Cardiac muscle cell (in vitro differentiated cells and primary cell): ENCODE measurements at places on chromosomes 3 and 15.

DNA sequence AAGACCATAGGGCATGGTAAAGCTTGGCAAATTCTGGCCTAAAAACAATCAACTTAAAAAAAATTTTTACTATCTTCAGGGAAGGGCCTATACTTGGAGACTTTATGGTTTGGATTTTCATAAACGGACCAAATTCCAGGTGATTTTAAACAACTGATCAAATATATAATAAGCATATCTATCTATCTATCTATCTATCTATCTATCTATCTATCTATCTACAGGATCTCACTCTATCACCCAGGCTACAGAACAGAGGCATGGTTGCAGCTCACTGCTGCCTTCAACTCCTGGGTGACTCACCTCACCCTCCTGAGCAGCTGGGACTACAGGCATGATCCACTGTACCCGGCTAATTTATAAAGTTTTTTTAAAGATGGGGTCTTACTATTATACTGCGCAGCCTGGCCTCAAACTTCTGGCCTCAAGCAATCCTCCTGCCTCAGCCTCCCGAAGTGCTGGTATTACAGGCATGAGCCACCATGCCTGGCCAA, 6.7 kb downstream of the SPPL2A start:
- DNase-seq, result no peak

GRCh38 chr15:95262866-95263564, 1031.7 kb downstream of the MCTP2 start:
- peak; percentile 79 for DNase-seq

- DNase-seq, result no peak
These were observed 143.4 kb downstream of the EEFSEC start for GRCh38 chr3:128296469-128297251.

GRCh38 chr3:182139627-182140357, 428.1 kb downstream of the SOX2 start:
- no peak for DNase-seq

- DNase-seq, result no peak
These were observed 56.0 kb downstream of the ADAMTS17 start for GRCh38 chr15:100285641-100286295.

- no peak for DNase-seq
These were observed 24.4 kb downstream of the NR2F2 start for GRCh38 chr15:96354731-96355567.

GRCh38 chr3:24242012-24242698, 252.5 kb downstream of the THRB start:
- DNase-seq, result peak; percentile 95

DNA sequence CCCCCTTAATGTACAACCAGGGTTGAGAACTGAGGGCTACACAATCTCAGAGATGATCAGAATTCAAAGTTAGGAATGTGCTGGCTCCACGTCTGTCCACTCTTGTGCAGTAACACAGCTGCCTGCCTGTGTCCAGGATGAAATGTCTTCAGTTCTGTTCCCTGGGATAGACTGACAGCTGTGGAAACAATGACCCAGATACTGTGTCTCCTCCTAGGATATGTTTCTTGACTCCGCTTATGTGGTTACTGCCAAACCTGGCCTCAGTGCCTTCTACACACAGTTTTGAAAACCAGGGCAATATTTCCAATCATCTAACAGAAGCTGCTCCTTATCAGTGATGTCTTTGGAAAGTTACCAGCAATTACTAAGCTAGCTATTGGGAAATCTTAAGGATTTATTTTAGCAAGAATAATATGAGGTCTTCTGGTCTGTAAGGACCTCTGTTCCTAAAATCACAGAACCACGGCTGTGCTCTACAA, 67.6 kb downstream of the NOX5 start:
- no peak for DNase-seq

DNA sequence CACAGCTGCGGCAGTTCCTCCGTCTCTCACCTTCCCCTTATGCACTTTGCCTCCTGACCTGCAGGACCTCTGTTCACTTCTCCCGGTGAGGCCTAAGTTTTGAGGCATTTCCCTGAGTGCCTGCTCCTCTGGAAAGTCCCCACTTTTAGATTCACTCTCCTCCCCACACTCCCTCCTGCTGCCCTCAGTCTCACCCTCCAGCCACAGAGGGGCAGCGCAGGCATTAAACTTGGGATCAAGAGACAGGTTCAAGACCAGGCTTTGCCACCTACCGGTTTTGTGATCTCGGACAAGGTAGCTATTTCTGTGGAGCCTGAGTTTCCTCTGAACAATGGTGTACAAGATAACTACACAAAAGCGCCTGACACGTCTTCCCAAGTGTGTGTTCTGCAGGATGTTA, 19.4 kb downstream of the SLC6A11 start:
- no peak for DNase-seq

- no peak for DNase-seq
These were observed 1090.0 kb downstream of the OTOL1 start for GRCh38 chr3:162586591-162586990.

- DNase-seq, result no peak
These were observed 55.9 kb downstream of the MRPS25 start for GRCh38 chr3:15009167-15009566.

GRCh38 chr3:122912772-122913538, 114.6 kb downstream of the SEMA5B start:
- DNase-seq, result no peak

- DNase-seq, result peak; percentile 90
These were observed 45.7 kb downstream of the B3GNT5 start for GRCh38 chr3:183298701-183299153.

GRCh38 chr3:159978353-159978752, 10.3 kb upstream of the IL12A start:
- no peak for DNase-seq

DNA sequence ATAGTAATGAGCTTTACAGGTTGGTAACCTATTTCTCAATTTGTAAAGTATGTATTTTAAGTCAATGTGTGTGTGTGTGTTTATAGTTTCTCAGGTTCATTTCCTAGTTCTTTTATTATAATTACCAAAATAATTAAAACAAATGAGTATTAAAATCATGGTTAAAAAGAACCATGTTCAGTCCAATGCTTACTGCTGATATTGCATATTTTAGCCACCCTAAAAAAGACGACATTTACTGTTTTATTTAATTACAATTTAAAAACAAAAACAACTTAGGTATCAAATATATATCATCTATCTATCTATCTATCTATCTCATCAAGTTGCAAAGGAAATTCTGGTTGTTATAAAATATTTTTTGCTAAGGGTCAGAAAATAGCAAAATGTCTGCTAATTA, 203.3 kb downstream of the GBE1 start:
- DNase-seq, result no peak

DNA sequence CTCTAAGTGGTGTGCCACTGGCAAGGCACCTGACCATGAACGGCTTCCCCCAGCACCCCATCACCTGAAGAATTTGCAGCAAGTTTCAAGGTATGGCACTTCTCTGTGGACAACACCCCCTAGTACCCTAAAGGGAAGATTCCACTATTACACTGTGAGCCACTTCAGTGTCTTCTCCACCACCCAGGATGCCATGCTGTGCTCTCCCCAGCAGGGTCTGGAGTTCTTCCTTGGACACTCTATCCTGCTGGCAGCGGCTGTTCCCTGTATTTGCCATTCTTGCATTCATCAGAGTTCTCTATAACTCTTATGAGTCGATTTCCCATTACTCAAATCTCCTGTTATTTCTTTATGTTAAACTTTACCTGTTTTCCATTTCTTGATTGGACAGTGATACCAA, 33.9 kb upstream of the RNU6-1 start:
- DNase-seq, result no peak

GRCh38 chr15:35139822-35140221, 54.7 kb upstream of the NANOGP8 start:
- no peak for DNase-seq

GRCh38 chr3:171753025-171753472, 57.2 kb downstream of the PLD1 start:
- DNase-seq, result peak; percentile 42

DNA sequence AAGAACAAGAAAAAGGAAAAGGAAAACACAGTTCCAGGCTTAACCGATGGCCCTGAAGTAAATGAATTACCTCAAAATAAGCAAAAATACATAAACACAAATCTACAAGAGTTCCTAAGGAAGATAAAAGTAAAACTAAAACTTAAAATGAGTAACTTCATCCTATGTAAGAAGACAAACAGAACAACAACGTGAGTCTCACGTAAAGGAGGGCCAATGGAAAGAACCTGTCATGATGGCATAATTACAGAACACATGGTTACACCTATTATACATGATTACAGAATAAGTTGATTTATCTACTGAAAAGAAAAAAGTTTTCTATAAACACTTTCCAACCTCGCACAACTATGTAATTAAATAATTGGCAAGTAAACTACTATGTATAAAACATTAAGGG, 42.1 kb downstream of the ADAM10 start:
- no peak for DNase-seq

DNA sequence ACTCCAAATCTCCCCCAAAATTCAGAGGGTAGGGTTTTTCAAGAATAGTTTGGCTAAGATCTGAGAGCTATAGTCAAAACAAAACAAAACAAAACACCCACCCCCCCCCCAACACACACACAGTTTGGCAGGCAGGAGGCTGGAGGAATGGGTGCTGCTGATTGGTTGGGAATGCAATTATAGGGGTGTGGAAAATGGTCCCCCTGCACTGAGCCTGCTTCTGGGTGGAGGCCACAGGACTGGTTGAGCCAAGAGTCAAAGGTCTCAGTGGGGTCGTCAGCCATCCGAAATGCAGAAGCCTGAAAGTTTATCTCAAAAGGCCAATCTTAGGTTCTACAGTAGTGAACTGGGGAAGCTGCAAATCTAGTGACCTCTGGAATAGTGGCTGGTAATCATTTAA, 2.5 kb upstream of the HACD2 start:
- DNase-seq, result no peak

DNA sequence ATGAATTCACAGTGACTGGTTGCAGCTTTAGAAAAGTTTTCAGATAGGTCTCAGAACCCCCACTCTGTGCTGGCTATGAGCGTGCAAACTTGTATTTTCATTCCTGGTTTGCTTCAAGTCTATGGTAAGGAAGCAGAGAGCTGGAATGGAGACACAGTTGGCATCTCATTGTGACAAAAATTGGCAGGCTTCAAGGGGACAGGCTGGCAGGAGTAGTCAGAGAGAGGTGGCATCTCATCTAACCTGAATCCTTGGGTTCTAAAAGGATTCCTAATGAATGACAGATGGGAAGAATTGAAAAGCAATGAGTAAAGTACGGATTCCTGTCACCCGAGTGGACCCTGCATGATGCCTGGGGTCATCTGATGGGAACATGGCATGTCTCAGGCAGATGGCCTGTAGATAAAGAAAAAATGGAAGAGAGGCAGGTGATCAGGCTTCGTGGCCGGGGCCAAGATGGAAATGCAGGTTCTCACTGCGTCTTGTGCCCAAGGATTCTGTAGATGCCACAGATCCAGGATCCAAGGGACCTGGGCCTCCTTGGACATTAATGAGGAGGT, 89.4 kb upstream of the ABHD17C start:
- DNase-seq, result no peak

DNA sequence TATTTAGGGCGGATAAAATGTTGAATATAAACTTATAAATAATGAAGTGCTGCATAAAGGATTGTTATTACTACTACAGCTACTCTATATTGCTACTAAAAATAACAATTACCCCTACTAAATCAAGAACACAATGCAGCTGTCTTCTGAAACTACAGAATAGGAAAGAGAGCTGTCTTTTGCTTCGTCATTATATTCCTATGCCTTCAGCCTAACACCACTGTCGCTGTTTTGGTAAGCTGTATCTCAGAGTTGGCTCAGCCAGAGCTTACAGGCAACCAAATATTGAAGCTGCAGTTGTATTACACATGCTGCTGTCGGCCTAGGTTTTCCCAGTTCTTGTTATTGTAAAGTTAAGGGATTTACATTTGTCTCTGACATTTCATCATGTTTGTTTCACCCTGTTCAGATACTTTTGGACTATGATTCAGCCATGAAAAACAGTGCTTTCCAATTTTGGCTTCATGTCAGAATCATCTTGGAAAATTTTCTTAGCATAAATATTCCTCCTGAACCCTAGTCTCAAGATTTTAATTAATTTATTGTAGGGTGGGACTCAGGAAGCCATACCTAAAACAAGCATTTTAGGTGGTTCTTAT, 31.3 kb upstream of the LPP start:
- DNase-seq, result no peak

DNA sequence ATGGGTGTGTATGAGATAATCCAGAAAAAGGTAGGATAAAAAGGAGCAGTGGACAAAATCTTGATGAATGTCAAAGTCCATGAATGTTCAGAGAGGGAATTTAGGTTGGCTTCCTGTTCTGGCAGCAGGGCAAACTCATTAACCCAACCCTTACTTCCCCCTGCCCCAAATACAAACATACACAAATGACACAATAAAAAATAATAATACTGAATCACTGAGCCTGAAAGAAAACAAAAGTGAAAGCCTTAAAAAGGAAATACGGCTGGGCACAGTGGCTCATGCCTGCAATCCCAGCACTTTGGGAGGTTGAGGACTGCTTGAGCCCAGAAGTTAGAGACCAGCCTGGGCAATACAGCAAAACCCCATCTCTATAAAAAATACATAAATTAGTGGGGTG, 62.9 kb downstream of the GPR176 start:
- DNase-seq, result no peak

DNA sequence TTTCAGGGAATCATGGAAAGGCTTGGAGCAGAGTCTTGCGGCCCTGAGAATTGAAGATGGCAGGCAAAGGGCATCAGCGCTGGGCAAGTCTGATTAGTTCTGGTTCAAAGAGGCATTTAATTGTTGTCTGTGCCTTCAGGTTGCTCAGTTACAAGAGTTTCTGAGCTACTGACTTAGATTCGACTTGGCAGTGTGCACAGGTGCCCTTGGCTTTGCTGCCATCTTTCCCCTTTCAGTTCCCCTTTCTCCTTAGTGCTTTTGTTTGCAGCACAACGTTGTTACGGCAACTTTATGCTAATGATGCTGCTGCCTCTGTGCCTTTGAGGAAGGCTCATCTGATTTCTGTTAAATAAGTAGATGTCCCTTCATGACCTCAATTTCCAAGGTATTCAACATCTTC, 12.5 kb downstream of the P2RY14 start:
- DNase-seq, result no peak

- DNase-seq, result peak; percentile 68
These were observed 116.3 kb downstream of the MITF start for GRCh38 chr3:69855436-69856162.

DNA sequence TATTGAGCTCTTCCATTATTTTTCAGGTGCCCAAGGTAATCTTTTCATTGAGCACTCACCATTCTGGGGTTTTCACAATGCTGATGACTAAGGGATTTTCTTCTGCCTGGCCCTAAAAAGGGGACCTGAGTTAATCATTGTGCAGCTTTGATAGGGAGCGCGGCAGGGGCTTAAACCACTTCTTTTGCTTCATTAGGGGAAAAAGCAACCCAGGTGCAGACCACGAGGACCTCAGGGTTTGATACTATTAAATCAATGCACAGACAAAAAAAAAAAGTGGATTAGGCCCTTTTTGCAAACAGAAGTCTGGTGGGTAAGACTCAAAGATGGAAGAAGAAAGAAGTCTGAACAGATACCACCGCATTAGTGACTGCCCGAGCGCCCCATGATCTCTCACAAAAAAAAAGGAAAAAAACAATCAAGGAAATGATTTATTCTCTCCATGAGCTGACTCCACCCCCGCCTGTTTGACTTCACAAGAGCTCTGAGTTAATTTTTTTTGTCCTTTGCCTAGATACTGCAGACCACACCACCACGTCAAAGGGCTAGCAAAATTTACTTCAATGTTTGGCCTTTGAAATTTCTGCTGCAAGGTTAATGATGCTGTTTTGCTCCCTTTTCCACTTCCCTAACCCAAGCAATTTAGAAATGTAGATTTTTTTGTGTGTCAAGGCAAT, 78.0 kb upstream of the FEZF2 start:
- DNase-seq, result no peak

- peak; percentile 72 for DNase-seq
These were observed 98.6 kb downstream of the TPRG1 start for GRCh38 chr3:189270248-189270832.
